CD4-positive, alpha-beta T cell treated with Interleukin-10 for 1 hour (primary cell): ENCODE measurements at places on chromosomes 4 and X.

DNA sequence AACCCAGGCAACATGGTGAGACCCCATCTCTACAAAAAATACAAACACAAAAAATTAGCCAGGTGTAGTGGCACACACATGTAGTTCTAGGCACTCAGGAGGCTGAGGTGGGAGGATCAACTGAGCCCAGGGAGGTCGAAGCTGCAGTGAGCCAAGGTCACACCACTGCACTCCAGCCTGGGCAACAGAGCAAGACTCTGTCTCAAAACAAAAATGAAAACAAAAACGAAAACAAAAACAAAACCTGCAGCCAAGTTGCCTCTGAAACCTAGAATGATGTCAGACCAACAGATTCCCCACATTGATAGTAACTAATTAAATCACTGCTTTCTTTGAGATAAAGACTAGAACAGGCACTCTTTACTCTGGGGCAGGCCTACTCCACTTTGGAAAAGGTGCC is 104.5 kb downstream of the AMELX start:
- no peak for DNase-seq

DNA sequence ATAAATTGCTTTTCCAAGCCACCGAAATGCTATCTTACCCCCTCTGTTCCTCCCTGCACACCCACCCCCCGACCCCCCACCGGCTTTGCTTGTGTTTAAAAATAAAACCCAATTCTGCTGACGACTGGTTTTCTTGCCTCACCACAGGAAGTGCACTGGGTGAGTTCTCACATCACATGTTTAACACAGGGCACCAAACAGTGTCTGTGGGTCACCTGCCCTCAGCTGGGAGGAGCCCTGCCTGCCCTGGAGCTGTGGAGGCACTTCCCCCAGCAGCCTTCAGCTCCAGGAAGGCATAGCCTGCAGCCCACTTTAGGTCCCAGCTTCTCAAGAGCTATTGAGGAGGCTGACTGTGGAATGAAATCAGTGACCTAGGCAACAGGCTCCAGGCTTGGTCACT is 8.8 kb downstream of the TMEM255A start:
- DNase-seq, result peak; percentile 69

DNA sequence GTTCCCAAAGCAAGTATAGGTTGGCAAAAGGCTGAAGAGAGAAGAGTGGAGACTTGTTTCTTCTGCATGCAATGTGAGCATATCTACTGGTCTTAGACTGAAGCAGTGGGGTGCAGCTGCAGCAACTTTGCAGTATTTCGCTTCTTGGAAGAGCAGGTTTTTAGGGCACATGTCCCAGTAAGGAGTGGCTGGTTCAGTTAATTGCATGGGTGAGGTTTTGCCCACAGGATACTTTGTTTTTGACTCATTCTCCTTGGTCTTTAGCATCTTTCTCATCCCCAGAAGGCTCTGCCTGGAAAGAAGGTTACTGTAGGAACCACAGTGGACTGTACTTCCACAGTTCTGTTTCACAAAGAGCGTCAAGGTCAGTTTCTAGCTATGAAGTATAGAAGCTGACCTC is 68.0 kb upstream of the NR3C2 start:
- DNase-seq, result no peak

GRCh38 chrX:97898798-97899197 is 1015.1 kb downstream of the RPA4 start:
- DNase-seq, result no peak

GRCh38 chrX:119695535-119696050 is 2.6 kb upstream of the SEPTIN6 start:
- DNase-seq, result no peak

DNA sequence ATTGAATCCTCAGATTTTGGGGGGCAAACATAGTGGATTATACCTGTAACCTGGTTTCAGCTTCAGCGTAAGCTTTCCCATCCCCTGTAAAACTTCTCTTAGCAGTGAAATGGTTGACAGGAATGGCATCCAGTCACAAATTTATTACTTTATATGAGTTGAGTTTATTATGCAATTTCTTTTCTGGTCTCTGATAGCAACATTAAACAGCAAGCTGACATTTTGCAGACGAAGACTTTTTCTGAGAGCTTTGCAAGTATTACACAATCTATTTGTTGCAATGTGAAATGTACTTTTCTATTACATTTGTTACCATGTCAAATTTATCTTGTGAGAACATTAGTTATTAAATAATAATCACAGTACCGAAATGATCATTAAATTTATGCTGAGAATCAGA is 60.6 kb downstream of the GSPT2 start:
- no peak for DNase-seq

- no peak for DNase-seq
These were observed 187.3 kb upstream of the LEF1 start for GRCh38 chr4:108355902-108356535.

GRCh38 chr4:142367418-142368180 is 478.5 kb downstream of the INPP4B start:
- DNase-seq, result no peak

GRCh38 chr4:171130256-171130801 is 682.9 kb upstream of the GALNTL6 start:
- no peak for DNase-seq

- DNase-seq, result no peak
These were observed 204.6 kb downstream of the PDGFRA start for GRCh38 chr4:54433686-54434085.

DNA sequence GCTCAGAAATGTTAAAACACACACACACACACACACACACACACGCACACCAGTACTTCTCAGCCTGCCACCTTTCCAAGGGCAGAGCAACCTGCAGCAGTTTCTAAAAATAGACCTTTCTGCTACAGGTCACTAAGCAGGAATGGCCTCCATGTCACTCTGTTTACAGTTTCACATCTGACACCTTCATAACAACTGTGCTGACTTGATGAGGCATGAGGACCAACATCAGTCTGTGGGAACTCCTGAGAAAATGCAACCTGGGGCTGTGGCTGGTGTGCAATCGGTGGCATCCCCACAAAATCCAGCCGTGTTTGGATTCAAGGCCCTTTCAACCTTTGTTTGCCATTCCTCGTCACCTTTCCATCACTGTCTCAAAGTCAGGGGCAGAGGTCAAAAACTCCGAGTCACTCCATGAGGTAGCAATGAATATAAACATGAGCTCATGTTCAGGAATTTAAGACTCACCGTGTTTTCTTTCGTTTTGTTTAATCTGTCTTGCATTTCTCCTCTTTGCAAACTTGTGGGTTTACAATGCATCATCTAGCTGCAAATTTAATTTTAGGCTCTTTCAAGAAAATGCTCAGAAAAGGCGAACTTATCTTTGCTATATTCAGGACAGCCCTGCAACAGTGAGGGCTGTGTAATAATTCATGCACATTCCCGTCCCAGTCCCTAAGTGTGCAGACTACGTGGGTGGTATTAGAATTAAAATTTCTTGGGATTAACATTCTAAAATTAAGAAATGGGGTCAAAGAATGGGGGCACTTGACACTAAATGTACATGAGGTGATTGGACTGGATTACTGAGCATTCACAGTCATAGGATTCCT is 135.3 kb downstream of the SHROOM3 start:
- no peak for DNase-seq

GRCh38 chr4:145099653-145100052 is 1.5 kb downstream of the ABCE1 start:
- no peak for DNase-seq

DNA sequence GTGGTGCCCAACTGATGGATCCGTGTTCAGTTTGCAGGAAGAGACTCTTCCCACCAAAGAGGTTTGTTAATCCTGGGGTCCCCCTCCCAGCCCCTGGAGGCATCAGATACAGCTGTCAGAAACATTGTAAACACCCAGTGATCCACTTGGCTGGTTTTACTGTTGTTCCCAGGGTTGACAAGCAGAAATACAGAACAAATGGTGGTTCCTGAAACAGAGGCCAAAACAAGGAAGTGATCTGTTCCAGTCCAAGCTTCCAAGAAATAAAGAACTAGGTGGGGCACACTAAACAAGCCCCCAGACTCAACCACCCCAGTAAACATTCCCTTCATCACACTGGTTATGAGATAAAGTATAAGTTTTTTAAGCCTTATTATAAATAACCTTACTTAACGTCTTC is 1.4 kb downstream of the TMLHE start:
- no peak for DNase-seq

DNA sequence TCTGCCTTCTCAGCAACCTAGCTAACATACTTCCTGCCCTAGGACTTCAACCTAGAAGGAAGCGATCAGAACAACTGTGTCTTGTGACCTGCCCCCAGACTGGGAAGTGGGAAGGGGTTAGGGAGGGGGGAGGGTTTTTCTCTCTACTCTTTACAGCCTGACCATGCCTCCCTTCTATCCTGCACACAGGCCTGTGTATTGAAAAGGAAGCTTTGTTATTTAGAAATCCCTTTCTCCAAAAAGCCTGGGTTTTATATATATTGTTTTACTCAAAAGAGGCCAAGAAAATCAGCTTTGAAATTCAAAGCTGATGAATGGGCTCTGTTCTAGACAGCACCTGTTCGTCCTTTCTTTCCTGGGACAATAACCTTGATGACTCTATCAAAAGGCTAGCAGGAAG is 35.2 kb upstream of the SMS start:
- no peak for DNase-seq

DNA sequence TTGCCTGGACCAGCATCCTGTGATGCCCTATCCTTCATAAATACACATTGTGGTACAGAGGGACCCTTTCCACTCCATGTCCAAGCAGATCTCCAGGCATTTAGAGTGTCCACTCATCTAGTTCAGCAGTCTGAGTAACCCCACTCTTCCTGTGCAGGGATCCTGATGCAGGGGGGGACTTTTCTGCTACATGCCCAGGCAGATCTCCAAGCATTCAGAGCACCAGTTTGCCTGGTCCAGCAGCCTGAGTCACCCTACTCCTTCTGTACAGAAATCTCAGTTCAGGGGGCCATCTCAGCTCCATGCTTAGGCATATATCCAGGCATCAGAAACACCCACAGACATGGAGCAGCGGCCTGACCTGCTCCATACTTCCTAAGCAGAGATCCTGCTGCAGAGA is 1089.8 kb downstream of the FAT4 start:
- no peak for DNase-seq
